ENCODE measurements at places on chromosomes 13 and 19. TPM values are rescaled to one million over a fixed set of nuclear protein-coding genes. Genes with fewer than 3 reads are reported as not detected.
A peak's percentile ranks its signal among the peaks of the same experiment; 100 is the strongest.

Gene FXYD3
- total RNA-seq, result 2.2 TPM

Gene ZNF471
- total RNA-seq, result 7.6 TPM

Gene RGS9BP
- total RNA-seq, result 1.7 TPM

Gene OR7D2
- total RNA-seq, result 0.09 TPM

DNA sequence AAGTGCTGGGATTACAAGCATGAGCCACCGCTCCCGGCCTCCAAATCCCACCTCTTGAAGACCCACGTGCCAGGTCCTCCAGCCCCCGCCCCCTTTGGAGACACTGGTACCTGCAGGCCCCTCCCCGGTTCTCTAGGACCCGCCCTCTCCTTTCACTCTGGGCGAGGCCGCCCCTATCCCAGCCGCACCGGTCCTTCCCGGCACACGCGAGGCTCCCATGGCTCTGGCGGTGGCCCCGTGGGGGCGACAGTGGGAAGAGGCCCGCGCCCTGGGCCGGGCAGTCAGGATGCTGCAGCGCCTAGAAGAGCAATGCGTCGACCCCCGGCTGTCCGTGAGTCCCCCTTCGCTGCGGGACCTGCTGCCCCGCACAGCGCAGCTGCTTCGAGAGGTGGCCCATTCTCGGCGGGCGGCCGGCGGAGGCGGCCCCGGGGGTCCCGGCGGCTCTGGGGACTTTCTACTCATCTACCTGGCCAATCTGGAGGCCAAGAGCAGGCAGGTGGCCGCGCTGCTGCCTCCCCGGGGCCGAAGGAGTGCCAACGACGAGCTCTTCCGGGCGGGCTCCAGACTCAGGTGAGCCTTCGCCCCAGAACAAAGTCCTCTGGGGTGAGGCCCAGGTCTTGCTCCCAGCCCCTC lies at the start of gene CBLC:
CBLC (plus strand) TSS at position 176 of the 633 bp plus-strand sequence; CDS start at position 218, 42 bp downstream.
- DNase-seq, result peak; percentile 51

GRCh38 chr19:2185734-2186070 lies 22.0 kb downstream of the DOT1L start:
- no peak for DNase-seq

DNA sequence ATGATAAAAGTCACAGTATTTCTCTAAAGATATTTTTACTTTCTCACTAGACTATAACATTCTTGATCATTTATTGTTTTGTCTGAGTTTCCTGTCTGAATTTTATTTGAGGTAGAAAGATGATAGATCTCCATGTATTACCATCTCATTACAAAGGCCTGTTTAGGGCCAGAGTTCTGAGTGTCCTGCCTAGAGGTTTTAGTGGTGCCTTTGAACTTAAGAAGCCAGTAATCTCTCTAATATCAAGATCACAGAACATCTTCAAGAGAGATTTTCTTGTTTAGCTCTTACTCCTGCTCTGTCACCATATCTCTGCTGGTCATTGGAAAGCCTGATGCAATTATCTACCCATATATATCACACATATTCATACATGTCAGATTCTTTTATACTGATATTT lies 101.5 kb downstream of the ZAR1L start:
- no peak for DNase-seq

DNA sequence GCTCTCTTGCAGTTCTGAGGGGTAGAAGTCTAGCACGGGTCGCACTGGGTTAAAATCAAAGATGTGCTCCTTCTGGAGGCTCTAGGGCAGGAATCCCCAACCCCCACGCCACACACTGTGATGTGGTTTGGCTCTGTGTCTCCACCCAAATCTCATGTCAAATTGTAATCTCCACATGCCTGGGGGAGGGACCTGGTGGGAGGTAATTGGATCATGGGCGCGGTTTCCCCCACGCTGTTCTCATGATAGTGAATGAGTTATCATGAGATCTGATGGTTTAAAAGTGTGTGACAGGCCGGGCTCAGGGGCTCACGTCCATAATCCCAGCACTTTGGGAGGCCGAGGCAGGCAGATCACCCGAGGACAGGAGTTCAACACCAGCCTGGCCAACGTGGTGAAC lies 26.6 kb upstream of the CALM3 start:
- no peak for DNase-seq

DNA sequence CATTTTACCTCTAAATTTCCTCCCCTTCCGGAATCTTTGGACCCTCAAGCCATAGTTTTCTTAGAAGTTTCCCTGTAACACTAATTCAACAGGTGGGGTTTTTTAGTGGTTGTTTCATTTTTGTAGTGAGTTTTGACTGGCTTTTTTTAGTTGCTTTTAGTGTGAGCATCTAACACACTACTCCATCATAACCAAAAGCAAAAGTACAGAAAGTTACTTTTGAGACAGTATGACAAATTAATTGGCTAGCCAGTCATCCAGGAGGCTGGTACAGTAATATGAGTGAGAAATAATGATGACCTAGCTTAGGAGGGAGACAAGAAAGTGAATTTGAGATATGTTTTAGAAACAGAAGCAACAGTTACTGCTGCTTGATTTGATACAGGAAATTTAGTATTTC lies 71.5 kb downstream of the DNAJC15 start:
- no peak for DNase-seq

- no peak for DNase-seq
Observed at GRCh38 chr13:28392428-28392827, 102.5 kb downstream of the FLT1 start.

DNA sequence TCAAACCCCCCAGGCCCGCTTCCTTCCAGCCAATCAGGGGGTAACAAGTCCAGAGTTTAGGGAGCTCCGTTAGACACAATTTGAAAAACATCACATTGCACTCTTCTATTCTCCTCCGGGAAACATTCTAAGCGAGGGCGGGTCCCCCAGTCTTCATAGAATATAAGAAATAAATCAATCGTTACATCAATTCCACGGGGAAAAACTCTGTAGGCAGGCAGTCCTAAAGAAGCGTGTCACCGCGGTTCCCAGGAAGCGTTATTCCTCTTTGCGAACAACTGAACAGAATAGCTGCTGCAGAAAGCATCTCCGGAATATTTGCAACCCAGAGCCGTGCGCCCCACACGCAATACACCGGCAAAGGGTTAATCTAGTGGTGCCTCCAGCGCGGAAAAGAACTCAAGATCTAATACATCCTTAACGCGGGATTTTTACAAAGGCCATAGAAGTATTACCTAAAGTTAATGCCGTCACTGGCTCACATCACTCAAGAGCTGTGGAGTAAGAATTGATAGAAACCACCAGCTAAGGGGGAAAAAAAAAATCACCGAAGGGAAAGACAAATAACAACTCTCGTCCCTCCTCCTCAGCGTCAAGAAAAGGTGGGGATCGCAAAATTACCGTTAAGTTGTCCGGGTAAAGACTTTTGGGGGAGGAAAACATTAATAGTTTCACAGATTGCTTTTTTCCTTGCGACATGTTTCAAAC lies 65.1 kb downstream of the KCNRG start:
- DNase-seq, result no peak

DNA sequence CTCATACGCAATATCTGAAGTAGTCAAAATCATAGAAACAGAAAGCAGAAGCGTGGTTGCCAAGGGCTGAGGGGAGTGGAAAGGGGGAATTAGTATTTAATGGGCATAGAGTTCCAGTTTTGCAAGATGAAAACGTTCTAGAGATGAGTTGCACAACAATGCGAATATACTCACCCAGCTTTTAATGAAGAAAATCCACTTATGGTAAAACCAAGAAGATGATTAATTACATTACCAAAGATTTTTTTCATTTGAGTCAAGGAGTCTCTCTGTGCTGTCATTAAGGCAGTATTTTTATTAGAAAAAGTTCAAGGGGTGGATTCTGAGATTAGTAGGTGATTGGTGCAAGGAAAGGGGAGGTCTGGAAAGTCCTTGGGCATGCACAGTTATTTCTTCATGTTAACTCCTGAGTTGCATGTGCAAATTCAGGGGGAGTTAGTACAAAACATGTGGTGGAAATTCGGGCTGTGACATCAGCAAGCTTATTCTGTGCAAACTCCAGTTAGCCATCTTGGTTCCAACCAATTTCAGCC lies 6.9 kb upstream of the CBY2 start:
- no peak for DNase-seq

- DNase-seq, result peak; percentile 79
Observed at GRCh38 chr19:11324079-11324661, 15.3 kb downstream of the RAB3D start.

DNA sequence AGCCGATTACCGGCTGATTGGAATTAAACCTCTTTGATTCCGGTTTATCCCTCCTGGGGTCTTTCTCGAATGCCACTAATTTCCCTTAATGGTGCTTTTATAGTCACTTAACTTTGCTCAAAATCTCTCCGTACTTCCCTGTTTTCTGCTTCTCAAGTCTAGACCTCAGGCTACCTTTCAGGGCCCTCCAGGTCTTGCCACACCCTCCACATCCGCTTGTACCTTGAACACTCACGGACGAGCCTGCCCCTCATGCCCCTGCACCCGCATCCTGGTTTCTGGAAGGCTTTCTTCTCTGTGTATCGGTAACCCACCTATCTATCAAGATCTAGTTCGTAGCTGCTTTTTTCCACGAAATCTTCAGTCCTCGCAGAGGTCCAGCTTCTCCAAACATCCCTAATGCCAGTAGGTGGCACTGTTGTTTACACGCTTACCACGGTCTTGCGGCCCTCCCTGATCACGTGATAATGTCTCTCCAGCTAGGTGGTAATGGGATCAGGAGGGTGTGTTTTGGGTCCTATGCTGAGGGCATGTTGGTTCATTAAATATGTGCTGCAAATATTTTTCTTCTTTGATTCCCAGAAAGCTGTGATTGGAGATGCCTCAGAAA lies 13.8 kb downstream of the ATP12A start:
- no peak for DNase-seq

Measured in right cardiac atrium (tissue), 5 donors.